Fibroblast of skin of abdomen (primary cell): ENCODE measurements at places on chromosomes 7 and 10.

DNA sequence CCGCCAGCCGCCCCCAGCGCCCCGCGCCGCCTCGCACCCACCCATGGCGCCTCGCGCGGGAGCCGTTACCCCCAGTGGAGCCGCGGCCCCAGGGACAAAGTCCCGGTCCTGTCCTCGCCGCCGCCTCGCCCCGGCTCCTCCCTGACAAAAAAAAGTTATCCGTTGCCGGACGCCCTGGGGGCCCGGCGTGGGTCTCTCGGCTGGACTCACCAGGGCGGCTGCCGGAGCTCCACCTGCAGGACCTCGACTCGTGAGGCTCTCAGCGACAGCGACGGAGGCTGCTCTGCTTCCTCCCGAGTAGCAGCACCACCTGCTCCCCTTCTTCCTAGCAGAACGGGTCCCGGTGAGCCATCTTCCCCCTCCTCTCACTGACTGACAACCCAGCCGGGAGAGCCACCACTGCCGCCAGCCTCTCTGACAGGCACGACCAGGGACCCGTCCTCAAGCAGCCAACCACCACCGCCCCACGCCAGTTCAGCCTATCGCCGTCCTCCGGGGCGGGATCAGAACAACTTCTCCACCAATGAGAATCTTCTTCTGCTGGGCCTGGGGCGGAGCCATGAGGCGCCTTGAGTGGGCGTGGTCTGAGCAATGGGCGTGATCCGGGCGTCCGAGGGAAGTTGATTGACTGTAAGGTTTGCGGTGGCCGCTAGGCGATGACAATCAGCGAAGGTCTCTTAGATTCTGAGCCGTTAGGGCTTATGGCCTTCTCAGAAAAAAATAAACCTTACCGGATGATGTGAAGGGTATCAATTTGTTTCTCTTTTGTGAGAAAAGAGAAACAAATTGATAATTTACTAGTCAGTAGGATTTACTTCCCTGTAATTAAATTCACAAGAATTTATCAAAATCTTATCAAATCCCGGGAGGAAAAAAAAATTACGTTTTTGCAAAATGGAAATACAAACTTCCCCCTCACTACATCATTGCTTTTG lies at the start of gene HYCC1:
Gene HYCC1, minus strand, starts transcription at position 416 of the 935 bp plus-strand sequence. CDS start 23,019 bp downstream, outside the sequence.
- peak; percentile 99 for DNase-seq

GRCh38 chr7:146138926-146139325 lies 22.3 kb downstream of the CNTNAP2 start:
- DNase-seq = no peak

DNA sequence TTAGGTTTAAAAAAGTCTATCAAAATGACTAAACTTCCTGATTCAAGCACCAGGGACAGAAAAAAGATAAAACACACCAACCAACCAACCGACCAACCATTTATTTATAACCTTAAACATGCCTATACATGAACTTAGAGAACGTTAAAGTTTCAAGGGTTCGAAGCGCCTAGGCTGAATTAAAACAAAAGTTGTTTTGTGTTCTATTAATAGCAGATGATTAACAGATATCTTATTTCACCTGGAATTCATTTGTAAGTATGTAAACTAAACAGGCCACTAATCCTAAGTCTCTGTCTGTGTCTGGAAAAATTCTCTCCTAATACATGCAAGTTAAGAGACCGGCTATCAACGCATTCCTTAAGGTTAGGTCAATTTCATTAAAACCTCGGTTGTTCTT lies 1.4 kb downstream of the BAIAP2L1 start:
- peak; percentile 48 for DNase-seq

GRCh38 chr7:99008181-99008631 lies 129.9 kb downstream of the TRRAP start:
- DNase-seq = no peak
